ENCODE measurements at places on chromosomes 7 and 10.

DNA sequence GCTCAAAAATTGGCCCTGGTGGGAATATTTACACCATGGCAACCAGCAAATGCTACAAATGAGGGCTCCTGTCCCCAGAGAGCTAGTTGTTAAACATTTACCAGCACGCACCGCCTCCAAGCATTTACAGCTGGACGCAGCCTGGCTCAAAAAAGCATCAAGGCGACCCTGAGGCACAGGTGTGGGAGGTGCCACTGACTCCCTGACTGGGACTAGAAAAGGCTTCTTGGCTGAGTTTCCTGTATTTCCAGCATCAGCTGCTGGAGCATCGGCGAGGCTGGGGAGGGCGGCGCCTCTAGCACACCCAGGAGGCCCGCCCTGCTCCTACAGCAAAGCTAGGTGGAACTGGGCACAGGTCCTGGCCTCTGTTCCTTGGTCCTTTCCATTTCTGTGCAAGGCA, 43.5 kb upstream of the ZRANB1 start:
- no peak for DNase-seq

- DNase-seq = no peak
Observed at GRCh38 chr10:132606031-132606491, 68.5 kb downstream of the INPP5A start.

- no peak for DNase-seq
Observed at GRCh38 chr10:13308096-13308495, 8.2 kb upstream of the PHYH start.

GRCh38 chr10:13115832-13116803, 16.2 kb downstream of the OPTN start:
- no peak for DNase-seq

DNA sequence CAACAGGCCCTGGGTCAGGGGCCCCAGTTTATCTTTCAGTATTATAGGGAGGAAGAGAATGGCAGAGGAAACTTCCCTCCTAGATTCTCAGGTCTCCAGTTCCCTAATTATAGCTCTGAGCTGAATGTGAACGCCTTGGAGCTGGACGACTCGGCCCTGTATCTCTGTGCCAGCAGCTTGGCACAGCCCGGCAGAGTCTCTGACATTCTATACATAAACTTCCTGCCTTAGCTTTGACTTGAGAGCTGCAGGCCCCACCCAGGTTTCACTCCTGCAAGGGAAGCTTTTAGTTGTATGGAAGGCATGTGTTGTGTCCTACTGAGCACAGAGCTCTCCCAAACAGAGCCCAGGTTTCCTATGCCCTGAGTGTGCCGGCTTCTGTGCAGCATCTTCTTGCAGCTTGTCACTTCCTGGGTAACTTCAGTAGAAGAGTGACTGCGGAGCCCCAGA, 205.6 kb upstream of the PRSS58 start:
- no peak for DNase-seq

- no peak for DNase-seq
Observed at GRCh38 chr7:104657134-104657533, 328.7 kb downstream of the LHFPL3 start.
